GM03348 (cell line): ENCODE measurements at places on chromosomes 7 and 10.
A peak's percentile ranks its signal among the peaks of the same experiment; 100 is the strongest.

GRCh38 chr10:119919826-119920225, 27.3 kb downstream of the SEC23IP start:
- no peak for DNase-seq

- DNase-seq: no peak
Observed at GRCh38 chr7:29255199-29255878, 60.8 kb downstream of the CHN2 start.

DNA sequence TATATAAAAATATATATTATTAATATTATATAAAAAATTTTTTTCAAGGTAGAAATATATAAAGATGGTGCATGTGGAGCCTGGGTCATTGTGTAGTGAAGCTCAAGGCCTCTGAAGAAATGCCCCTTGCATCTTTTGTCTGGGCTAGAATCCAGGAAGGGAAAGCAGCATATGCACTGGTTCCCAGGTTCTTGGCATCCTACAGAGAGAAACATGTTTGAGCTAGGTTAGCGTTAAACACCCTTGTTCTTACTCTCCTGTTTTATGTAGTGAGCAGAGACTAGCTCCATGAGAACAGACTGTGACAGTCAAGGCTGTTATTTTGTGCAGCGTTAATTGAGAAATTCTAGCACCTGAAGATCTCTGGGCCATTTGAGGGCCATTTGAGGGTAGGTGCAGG, 116.1 kb downstream of the POM121L12 start:
- DNase-seq: no peak

GRCh38 chr7:30980194-30980593, 16.4 kb downstream of the GHRHR start:
- no peak for DNase-seq

DNA sequence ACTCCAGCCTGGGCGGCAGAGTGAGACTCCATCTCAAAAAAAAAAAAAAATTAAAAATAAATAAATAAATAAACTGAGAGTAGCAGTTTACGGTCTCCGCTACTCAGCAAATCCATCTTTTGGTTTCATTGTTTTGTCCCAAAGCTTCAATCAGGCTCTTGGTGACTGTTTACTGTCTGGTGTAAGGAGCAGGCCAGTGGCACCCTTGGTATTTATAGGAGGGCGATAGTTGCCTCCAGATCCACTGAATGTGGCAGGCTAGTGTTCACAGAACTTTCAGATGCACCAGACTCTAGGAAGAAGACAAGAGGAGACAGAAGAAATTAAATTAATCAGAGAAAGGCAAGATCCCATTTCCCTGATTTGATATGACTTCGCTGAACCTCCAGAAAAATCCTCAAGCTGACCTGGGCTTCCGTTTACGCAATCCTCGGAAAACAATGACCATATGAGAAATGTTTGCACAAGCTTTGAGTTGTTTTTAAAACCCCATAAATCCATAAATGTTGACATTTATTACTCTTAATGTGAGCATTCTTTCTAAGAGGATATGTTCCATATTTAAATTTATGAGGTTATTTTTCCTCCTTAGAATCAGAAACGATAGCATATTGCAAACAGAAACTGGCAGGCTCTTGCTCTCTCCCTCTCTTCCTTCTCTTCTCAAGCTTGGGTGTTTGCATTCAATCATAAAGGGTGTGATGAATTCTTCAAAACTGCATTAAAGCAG, 7.1 kb upstream of the MUC3A start:
- DNase-seq: no peak

DNA sequence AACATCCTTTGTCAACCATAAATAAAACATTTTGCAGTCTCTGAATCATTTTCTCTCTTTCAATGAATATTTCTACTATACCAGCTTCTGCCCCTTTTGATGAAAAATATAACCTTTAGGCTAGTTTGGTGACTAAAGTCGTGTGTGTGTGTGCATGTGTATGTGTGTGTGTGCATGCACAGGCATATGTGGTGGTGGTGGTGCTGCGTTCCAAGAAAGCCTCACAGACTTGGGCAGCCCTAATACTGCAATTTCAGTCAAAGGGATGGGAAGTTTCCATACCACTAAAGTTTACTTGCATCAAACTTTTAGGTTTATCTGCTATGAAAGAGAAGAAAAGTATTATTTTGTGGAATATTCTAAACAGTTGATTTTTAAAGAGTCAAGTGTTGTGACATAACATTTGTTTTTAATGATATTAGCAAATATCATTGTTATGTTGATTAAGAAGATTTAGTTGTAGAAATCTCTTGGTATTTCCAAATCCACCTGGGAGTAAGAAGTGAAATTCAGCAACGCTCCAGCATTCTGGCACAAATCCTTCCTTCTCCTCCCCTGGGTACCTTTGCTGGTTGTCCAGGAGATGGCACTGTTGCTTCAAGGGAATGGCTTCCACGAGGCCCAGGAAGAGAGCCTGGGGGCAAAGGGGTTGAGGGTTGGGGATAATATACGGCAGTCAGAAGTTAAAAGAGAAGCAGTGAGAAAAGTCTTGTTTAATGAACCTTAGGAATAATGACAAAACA, 41.5 kb downstream of the ASB4 start:
- DNase-seq: peak; percentile 83

DNA sequence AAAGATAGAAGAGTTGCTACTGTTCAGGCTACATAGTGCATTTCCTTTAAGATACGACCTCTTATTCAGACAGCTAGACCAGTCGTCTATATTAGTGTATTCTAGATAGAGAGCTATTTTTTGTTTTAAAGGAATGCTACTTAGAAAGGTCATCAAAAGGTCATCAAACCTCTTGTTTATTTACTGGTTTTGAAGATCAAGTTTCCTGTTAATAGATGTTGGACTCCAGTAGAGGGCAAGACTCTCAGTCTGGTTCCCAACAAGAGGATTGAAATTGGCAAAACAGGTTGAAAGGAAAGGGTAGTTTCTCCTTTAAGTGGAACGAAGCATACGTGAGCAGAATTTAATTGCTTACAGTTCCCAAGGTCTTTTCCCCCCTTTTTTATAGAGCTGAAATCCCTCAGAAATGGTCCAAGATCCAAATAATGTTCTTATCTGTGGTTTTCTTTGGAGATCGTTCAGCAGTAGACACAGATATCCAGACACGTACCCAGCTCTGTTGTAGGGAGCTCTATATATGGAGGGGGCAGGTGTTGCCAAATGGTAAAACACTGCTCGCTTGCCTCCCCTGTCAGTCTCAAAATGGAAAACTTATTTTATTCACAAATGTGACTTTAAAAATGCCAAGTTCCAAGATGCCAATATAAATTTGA, 37.2 kb downstream of the BAMBI start:
- DNase-seq: no peak

DNA sequence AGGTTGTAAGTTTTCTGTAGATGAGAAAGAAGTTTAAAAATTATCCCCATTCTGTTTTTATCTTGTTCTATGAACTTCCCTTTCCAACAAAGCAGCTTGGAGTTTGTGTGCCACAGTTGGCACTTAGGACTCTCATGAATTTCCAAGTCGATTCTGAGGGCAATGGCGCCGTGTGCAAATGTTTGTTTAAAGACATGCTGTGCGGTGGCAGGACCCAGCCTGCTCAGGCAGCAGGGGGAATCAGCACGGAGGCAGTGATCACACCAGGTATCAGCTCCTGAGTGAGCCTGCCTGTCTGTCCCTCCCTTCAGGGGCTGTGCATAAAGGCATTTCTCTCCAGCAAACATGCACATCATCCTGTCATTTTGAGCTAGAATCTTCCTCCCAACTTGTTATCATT, 109.8 kb upstream of the WDR11 start:
- DNase-seq: no peak

GRCh38 chr7:29066641-29067040, 79.7 kb downstream of the CPVL start:
- no peak for DNase-seq

GRCh38 chr7:126533715-126534114, 719.0 kb downstream of the GRM8 start:
- no peak for DNase-seq

DNA sequence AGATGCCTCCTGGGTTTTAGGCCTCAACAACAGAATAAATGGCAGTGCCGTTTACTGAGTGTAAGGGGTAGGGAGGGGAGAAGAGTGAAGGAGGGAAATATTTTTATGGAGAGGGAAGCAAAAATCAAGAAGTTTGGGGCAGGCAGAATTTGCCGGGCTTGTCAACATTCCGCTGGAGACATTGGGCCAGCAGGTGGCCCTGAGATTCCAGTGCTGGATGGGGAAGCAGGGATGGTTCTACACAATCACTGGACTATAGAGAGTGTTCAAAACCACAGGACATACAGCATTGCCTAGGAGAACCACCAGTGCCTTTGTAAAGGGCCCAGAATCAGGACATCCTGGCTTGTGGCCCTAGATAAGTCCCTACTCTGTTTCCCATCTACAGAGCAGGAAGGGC, 598.6 kb upstream of the MGMT start:
- no peak for DNase-seq

DNA sequence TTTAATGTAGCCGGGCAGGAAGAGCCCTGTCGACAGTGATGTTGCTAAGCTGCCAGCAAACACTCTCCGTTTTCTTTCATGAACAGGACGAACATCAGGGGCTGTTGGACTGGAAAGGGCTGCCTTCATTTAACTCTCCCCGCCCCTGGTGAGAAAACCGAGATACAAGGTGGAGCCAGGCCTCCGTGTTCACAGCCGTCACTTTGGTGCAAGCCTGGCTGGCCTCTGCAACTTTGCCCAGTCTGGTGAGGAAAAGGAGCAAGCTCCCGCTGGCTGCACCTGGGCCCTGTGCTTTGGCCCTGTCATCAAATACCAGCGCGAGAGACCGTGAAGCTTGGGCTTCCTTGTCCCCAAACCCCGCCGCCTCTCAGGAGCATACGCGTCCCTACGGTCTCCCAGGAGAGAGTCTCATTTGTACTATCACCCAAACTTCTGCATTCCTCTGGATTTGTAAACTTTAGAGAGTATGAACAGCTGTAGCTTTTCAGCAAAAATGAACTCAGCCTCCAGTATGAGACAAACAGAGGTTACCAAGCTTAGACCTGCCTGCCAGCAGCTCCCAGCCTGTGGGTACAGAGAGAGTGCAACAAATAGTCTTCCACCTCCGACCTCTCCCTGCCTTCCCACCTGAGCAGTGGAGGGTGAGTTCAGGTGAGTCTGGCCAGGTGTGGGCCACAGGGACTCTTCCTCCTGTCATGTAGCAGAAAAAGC, 445.3 kb upstream of the MGMT start:
- no peak for DNase-seq

- no peak for DNase-seq
Observed at GRCh38 chr10:124349996-124350280, 68.8 kb downstream of the OAT start.

- DNase-seq: no peak
Observed at GRCh38 chr7:26115650-26116049, 36.3 kb upstream of the NFE2L3 start.

DNA sequence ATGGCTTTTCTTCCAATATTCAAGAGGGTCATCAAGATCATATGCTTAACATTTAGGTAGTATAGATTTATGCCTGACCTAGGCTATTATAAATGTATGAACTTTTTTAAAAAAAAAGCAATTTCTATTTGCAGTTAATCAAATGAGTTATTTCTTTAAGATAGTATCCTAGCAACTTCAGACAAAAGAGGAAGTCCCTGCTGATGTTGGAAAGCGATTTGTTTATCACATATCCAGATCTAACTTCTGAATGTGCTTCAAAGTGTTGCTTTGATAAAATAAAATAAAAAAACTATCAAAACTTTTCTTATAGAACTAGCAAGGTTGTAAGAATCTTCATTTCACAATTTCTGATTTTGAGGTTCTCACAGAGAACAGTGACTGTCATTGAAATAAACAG, 401.9 kb upstream of the PHF14 start:
- DNase-seq: no peak

DNA sequence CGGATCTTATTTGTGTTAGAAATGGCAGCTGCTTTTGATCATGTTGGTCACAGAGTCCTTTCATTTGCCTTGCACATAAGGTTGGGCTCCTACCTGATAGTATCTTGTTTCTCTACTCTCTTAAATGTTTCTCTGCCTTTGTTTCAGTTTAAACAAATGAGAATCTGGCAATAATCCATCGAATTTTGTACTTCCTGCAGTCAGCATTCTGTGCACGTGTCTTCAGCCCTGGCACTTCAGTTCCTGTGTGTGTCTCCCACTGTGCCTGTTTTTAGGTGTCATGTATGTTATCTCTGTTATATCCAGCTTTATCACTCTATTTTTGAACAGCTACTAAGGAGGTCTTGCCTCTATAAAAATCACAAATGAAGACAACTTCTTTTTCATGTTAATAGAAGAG, 28.4 kb upstream of the PTER start:
- DNase-seq: no peak

- no peak for DNase-seq
Observed at GRCh38 chr7:130996833-130997231, 262.8 kb upstream of the KLF14 start.

DNA sequence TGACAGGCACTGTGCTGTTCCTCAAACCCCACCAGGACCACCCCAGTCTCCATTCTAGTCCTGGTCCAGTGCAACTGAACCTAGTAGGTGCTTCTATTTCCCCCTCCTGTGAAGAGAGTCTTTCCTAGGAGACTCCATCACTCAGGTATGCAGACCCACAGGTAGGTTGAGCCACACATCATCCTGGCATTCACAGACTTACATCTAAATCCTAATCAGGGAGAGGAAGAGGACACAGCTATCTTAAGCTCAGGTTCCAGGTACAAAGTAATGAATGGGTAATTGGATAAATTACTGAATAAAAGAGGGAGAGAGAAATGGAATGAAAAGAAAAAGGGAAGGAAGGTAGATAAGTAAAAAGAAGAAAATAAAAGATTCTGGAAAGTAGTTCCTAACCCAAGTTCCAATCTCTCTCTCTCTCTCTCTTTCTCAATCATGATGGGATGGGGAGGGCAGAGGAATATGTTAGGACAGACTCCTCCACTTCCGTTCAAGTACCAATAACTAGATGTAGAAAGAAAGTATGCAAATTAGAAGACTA, 139.8 kb upstream of the NAMPT start:
- DNase-seq: no peak

DNA sequence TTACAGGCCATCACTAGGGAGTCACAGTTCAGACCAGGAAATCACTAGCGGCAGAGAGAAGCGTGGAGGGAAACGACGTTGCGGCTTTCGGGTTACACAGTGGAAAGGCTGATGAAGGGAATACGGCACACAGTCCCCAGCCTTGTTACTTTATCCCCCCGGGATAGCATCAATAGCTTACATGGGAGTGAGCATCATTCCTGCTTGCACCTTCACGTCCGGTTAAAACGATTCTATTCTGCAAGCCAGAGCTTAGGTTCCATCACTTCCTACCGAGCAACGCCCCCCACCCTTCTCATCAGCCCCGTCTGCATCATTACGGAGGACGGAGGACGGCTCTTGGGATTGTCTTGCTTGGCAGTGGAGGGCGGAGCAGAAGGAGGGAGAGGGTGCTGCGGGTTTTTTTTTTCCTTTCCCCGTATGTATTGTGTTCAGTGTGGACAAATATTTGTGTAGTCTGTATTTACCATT, 124.9 kb downstream of the CLEC2L start:
- DNase-seq: no peak

- no peak for DNase-seq
Observed at GRCh38 chr10:103227416-103227815, 18.3 kb upstream of the RPEL1 start.
